ENCODE measurements at places on chromosomes 3 and 15.

GRCh38 chr3:132966374-132966773 lies 71.8 kb upstream of the TMEM108 start:
- DNase-seq = no peak

DNA sequence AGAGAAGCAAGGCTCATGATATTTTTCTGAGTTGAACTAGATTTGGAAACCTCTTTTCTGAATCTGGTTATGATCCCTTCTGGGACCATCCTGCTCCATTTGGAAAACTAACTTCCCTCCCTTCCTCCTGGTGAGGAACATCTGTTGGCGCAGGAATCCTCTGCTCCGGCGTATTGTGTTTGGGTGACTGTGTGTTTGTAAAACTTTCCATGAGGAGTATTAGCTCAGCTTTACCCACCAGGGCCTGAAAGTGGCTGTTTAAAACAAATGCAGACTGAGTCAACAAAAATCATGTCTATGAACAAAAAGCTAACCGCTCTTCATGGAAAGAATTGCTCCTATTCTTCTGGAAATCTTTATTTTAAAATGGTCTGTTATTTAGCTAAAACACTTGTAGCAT lies 17.7 kb downstream of the STARD9 start:
- no peak for DNase-seq

- no peak for DNase-seq
These were observed 126.7 kb downstream of the ARNT2 start for GRCh38 chr15:80530737-80531365.

DNA sequence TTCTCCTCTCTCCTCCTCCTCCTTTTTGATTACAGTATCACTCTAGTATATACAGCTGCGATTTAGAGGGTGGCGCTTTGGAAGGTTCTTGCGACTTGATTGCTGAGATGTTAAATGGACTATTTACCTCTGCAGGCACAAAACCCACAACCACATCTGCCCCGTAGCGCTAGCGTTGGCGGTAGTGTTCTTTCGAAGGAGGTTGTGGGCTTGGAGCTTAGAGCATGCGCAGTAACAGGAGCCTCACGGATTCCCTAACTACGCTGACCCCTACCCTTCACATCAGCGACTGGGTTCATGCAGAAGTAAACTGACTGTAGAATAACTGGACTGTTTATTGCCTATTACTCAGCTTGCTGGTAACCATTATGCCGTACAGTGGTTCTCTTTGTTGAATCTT lies 58.0 kb downstream of the CGGBP1 start:
- no peak for DNase-seq
